ENCODE measurements at places on chromosomes 5 and 9.

DNA sequence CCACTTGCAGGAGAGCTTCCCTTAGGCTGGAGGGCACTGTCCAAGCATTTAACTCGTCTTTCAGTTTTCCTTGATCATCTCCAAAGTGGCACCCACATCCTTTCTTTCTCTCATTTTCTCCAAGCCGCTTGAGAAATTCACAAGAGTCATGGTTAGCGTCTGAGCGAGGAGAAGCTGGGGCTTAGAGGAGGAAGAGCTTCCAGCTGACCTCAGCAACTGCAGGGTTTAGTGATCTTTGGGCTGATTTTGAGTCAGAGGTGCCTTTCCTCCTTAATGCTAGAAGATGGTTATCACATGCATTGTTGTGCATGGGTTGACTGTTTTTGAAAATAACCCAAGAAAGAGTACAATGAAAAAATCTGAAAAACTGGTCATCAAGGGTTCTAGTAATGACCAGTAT lies 134.7 kb downstream of the GADD45G start:
- no peak for DNase-seq

- no peak for DNase-seq
Observed at GRCh38 chr5:54721116-54721515, 203.6 kb downstream of the SNX18 start.

DNA sequence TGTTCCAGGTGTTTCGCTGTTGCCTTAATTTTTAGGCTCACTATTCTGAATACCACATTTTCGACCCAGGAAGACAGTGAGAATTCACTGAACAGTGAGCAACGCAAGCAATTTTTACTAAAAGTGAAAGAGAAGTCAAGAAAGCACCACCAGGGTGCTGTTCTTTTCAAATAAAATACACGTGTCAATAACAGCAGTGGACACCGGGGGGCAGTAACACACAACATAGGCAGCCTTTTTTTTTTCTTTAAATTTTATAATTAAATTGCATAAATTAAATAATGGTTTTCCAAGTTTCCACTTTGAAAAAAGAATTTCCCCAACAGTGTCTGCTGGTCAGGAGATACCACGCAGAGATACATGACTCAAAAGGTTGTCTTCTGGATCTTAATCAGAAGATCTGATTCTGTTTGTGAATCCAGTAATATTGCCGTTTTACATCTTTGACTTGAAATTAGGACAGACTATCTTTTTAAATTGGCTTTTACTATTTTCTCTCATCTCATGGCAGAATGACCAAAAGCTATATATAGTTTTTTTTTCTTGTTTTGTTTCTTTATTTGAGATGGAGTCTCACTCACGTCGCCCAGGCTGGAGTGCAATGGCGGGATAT lies 47.1 kb upstream of the SH3GL2 start:
- DNase-seq = peak; percentile 52

GRCh38 chr9:2241461-2241835 lies 226.3 kb downstream of the SMARCA2 start:
- peak; percentile 83 for DNase-seq

DNA sequence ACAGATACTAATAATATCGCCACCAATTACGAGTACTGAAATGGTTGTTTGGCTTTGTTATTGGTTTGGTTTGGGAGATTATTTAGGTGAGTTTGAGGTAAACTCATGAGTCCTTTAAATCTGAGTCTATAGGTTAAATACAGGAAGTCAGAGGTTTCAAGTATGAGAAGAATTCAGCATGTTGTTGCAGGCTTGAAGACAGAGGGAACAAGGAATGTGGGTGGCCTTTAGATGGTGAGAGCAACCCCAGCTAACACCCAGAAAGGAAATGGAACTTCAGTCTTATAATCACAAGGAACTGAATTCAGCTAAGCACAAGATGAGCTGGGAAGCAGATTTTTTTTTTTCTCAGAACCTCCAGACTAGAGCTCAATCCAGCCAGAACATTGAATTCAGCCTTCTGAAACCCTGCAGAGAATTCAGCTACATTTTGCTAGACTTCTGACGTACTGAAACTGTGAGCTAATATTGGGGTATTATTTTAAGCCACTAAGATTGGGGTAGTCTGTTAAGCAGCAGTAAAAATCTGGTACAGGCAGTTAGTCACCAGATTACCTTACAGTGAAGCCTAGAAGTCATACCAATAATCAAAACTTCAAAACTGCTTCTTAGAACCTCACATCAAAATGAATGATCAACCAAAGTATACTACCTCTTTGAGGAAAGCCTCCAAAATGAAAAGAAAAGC lies 216.0 kb upstream of the PUM3 start:
- no peak for DNase-seq

DNA sequence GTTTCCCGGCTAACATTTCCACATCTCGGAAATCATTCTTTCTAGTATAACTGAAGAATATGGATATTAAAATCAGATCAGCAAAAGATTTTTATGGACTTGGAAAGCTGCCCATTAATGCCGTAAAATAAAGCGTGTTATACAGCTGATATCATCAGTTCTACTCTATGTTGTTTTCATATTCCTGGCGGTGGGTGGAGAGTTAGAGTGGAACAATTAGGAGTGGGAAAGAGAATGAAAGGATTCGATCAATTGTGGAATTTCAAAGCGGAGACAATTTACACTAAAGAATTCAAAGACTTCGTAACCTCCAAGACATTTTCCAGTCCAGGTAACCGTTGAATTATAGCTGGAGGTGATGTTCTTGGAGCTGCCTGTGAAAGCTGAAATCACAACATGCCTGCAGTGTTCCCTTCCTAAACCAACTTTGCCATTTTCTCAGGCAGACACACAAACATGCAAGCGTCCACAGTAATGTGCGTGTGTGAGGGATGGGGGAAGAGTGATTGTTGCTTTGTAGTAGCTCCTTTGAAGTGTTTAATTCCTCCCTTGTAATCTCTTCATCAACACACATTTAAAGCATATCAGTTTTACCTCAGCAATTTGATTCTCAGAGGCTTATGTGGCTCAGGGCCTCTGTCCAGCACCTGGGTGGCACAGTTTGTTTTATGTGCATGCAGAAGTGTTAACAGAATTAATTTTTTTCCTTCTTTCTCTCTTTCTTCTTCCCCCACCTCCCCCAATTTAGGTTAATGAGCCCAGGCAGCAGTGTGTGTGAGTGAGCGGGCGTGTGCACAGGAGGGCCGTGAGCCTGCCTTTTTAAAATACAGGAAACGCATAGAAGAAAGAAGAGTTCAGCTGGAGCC lies 544.1 kb downstream of the RAB3C start:
- no peak for DNase-seq

DNA sequence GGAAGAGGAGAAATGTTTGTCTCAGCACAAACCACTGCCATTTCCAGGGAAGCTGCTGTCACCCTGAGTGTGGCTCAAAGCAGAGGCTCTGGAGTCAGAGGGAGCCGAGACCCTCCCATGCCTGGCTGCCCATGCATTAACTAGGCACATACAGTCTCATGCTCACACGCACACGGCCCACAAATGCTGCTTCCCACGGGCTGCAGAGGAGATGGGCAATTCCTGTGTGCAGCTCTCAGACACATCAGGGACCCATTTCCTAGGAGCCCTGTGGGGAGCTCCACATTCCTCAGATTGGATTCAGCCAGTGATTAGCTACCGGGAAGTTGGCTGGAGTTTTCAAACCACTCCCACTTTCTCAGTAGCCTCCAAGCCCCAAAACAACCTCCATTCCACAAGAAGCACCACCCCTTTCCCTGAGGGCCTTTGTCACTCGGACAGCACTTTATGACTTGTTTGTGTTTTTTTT lies 9.1 kb upstream of the PTGES start:
- no peak for DNase-seq

GRCh38 chr9:128683340-128684064 lies 5.5 kb upstream of the SET start:
- peak; percentile 91 for DNase-seq

DNA sequence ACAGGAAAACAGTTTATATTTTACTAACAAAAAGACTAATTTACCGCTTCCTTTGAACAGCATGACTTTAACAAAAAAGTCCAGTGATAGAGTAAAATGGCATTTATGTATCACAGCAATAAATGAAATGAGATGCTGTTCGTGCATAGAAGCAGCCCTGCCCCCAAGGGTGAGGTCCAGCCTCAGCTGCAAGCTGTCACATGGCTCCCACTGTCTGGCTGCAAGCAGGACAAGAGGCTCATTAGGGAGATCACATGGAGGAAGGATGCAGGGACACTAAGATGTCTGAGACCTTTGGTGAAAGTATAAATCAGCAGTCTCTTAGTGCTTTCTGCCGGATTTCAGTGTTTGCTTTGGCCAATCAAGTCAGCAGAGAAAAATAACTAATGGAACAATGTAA lies 23.0 kb downstream of the GDNF start:
- DNase-seq = no peak
